Heart right ventricle (tissue), 16 donors: ENCODE measurements at places on chromosomes 12 and 14. TPM values are rescaled to one million over a fixed set of nuclear protein-coding genes. Genes with fewer than 3 reads are reported as not detected.

ATG101 gene
- 14.6 TPM for polyA plus RNA-seq

IPO4 gene
- polyA plus RNA-seq = 23.8 TPM

TEX52 gene
- not detected for polyA plus RNA-seq

SIX1 gene
- not detected for polyA plus RNA-seq

CAND1 gene
- polyA plus RNA-seq = 10.2 TPM

P2RX7 gene
- polyA plus RNA-seq = 0.25 TPM

MGAT4C gene
- polyA plus RNA-seq = 1.9 TPM

NR2C1 gene
- 11.3 TPM for polyA plus RNA-seq

CYP27B1 gene
- 0.14 TPM for polyA plus RNA-seq

IL22 gene
- not detected for polyA plus RNA-seq

TAS2R8 gene
- not detected for polyA plus RNA-seq

RPL10L gene
- polyA plus RNA-seq = not detected

NANOG gene
- polyA plus RNA-seq = not detected

MEG3 gene
- polyA plus RNA-seq = 122 TPM

BATF gene
- 1.7 TPM for polyA plus RNA-seq

FERMT2 gene
- polyA plus RNA-seq = 67.7 TPM

PABPN1 gene
- polyA plus RNA-seq = 67.0 TPM

DNAH10 gene
- polyA plus RNA-seq = 0.07 TPM

CMTM5 gene
- polyA plus RNA-seq = 2.9 TPM

STAB2 gene
- polyA plus RNA-seq = 0.01 TPM

SLC6A12 gene
- 0.44 TPM for polyA plus RNA-seq

DPPA3 gene
- polyA plus RNA-seq = not detected

GLT1D1 gene
- 0.07 TPM for polyA plus RNA-seq

TAS2R30 gene
- not detected for polyA plus RNA-seq

TAS2R46 gene
- not detected for polyA plus RNA-seq

USP5 gene
- 17.6 TPM for polyA plus RNA-seq

ADGRD1 gene
- polyA plus RNA-seq = 16.8 TPM

COCH gene
- 0.49 TPM for polyA plus RNA-seq

ADAM20 gene
- 0.01 TPM for polyA plus RNA-seq

RTL1 gene
- not detected for polyA plus RNA-seq

PROX2 gene
- polyA plus RNA-seq = not detected

SAMD15 gene
- 0.13 TPM for polyA plus RNA-seq

NPFF gene
- polyA plus RNA-seq = not detected

BIN2 gene
- 1.2 TPM for polyA plus RNA-seq

EGLN3 gene
- polyA plus RNA-seq = 33.7 TPM

ARHGEF25 gene
- 13.1 TPM for polyA plus RNA-seq

CERS5 gene
- polyA plus RNA-seq = 19.2 TPM

NELL2 gene
- not detected for polyA plus RNA-seq

CCNB1IP1 gene
- polyA plus RNA-seq = 126 TPM

GDF3 gene
- polyA plus RNA-seq = 0.36 TPM

SCARB1 gene
- 11.6 TPM for polyA plus RNA-seq

NEMF gene
- polyA plus RNA-seq = 18.0 TPM

AJUBA gene
- 5.3 TPM for polyA plus RNA-seq

JAG2 gene
- polyA plus RNA-seq = 23.7 TPM

KCNA1 gene
- not detected for polyA plus RNA-seq

TUBA1C gene
- 389 TPM for polyA plus RNA-seq

P2RX2 gene
- not detected for polyA plus RNA-seq

OAS2 gene
- 6.8 TPM for polyA plus RNA-seq

TIGAR gene
- 5.4 TPM for polyA plus RNA-seq

PRH2 gene
- polyA plus RNA-seq = not detected

ENDOU gene
- polyA plus RNA-seq = 0.26 TPM

NKX2-8 gene
- not detected for polyA plus RNA-seq
